ENCODE measurements at places on chromosomes 2 and 18.
A peak's percentile ranks its signal among the peaks of the same experiment; 100 is the strongest.

GRCh38 chr18:51621113-51621863 lies 423.8 kb upstream of the MEX3C start:
- DNase-seq: peak; percentile 75

DNA sequence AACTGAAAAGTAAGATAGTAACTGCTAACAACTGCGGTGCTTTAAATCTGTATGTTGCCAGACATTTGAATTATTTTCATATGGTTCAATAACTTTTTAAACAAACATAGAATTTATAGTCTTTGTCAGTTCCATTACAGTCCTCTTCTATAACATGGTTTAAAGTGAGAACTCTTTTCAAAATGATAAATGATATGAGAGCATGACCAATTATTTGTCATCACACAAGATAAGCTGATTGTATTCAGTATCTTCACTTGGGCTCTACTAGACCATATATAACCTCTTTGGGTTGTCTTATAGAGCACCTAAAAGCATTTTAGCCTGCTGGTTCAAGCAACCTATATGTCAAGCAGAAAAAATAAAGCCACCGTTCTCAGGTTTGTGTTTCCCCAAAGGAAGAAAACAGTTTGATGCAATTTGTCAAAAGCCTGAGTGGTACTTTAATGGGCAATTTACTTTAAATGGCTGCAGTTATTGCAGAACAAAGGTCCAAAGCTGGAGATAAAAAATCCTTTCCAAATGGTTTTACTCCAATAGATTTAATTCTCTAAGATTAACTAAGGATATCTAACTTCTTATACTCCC lies 298.4 kb downstream of the FSIP2 start:
- no peak for DNase-seq

GRCh38 chr18:12500986-12501385 lies 93.3 kb downstream of the PRELID3A start:
- no peak for DNase-seq

DNA sequence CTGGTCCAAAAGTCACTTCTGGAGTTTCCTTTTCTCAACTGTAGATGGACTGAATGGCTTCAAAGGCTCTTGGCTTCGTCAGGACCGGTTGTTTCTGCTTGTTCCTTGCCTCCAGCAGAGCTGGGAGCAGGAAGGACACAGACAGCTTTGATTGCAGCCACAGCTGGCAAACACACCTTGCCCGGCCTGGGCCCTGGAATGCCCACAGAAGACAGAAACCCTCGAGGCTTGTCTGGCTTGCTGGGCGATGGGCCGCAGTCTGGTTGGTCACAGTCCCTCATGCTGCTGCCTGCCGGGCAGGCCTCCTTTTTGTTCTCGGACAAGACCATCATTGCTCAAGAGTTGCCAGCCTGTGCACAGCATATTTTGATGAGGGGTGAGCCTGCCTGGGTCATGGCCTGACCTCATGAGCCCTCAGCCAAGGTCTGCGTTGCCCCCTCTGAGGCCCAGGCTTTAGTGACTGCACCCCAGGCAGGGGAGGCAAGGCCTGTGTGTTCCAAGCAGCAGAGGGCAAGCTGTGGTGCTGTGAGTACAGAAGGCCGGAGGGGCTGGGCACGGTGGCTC lies 37.8 kb downstream of the ATP6V1C2 start:
- DNase-seq: no peak

All from endothelial cell (in vitro differentiated cells).